HT1080 (cell line): ENCODE measurements at places on chromosomes 12 and 14.

GRCh38 chr12:113191227-113191626 lies 5.7 kb downstream of the RITA1 start:
- no peak for DNase-seq

DNA sequence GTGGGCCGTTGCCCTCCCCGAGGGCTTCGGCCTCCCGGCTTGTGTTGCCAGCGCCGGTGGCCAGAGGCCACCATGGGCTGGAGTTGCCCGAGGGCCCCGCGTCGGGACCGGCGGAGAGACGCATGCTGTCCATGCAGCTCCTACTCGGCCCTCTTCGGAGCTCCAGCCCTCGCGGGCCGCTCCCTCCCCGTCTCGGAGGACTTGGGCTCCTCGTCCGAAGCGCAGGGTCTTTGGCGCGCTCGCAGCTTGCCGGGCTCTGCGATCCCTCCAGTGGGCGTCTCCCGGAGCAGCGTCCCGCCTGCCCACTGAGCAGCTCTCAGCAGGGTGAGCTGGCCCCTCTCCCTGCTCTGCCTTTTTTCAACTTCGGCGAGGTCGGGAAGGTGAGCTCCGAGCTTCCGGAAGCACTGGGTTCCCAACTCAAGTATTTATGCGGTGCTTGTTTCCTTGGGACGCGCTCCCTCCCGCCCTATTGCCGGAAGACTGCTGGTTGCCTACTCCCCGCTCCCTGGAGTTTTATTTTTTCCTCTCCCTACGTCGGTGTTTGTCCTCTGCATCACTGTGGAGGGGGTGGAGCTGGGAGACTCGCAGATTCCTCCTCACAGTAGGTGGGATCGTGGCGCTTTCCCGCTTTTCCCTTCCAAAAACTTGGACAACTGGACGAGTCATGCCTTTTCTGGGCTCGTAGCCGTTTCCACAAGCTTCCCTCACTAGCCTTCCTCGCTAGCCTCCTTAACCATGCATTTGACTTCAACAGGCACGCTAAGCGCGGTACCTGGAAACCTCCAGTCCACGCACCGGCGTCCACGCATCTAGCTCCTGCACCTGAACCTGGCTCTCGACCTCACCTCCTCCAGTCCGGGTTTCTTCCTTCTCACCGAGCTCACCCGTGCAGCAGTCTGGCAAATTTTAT lies at the start of gene AVPR1A:
TSS of gene AVPR1A (minus strand) at position 489 of the 910 bp plus-strand sequence. CDS start at position 124, 365 bp downstream.
- no peak for DNase-seq

- DNase-seq: peak; percentile 71
Measured at GRCh38 chr12:108305520-108305919, 33.6 kb downstream of the CMKLR1 start.

DNA sequence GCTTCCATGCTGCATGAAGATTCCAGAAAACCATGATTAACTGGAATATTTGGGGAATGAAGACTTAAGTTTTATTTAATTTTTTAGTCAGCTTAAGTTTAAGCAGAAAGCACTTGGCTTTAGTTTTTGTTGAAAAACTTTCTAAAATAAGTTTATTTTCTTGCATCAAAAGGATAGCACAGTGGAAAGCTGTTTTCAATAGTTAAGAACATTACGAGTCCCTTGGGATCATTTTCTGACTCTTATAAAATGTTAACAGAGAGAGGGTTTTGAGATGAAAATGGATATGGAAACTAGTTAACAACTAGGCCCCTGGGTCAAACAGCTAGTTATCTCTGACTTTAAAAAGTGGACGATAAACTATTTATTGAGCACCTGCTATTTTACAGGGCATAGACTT lies 181.9 kb upstream of the SLC38A2 start:
- DNase-seq: no peak

DNA sequence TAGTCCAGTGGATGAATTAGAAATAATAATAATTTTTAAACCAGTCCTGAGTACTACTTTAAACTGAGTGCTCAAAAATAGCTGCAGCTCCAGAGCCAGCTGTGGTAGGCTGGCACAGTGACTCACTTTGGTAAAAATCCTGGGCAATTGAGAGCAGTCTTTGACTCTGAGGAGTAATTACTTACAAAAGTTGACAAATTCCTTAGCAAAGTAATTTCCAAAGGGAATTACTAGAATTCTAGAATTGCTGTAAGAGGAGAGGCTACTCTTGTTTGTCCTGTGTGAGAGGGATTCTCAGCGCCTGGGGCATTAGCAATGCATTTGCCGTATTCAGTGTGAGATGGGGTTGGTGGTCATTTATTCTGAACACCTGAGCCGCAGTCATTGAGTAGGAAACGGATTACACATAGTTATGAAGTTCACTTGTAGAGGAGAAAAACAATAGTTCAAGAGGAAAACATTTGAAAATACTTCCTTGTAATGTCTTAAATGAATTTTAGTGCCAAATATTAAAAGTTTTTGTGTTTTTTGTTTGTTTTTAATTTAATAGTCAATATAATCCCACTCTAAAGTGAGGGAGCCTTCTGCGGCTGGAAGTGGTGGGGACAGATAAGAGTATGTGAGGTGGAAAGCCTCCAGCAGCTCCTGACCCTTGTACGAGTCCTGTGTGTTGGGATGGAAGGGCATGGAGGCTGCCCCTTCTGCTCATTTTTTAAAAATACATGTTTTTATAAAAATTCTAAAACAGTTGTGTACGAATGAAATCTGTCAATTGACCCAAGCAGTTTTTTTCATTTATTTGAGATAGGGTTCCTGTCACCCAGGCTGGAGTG lies 41.9 kb downstream of the EID3 start:
- DNase-seq: no peak

DNA sequence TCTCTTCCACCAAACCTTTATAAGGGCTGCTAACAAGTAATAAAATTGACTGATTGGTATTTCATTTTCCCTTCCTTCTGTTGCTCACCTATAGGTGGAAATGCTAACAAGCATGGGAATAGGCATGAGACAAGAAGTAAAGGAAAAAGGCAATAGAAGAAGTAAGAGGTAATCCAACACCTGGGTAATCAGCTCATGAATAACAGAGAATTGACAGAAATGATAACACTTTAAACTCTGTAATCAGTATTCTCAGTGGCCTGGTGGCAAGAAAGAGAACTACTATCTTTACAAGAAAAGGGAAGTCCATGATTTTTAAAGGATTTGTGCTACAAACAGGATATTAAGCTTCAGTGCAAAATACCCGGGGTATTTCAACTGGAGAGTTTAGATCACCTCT lies 737.8 kb downstream of the RERGL start:
- DNase-seq: no peak

DNA sequence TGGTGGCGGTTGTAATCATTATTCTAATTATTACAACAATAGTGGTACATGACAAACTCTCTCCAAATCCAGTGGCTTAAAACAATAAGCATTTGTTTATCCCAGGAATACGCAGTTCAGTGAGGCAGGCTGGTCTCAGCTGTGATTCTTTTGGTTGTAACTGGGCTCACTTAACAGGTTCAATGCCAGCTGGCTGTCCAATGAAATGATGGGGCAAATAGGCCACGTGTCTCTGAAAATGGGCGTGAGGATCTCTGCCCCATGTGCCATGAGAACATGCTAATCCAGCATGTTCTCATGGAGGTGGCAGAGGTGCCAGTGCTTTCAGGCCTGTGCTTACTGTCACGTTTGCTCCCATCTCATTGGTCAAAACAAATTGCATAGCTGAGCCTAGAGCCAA lies 73.1 kb upstream of the CLMN start:
- DNase-seq: no peak

GRCh38 chr14:46820291-46820690 lies 168.7 kb upstream of the RPL10L start:
- no peak for DNase-seq

DNA sequence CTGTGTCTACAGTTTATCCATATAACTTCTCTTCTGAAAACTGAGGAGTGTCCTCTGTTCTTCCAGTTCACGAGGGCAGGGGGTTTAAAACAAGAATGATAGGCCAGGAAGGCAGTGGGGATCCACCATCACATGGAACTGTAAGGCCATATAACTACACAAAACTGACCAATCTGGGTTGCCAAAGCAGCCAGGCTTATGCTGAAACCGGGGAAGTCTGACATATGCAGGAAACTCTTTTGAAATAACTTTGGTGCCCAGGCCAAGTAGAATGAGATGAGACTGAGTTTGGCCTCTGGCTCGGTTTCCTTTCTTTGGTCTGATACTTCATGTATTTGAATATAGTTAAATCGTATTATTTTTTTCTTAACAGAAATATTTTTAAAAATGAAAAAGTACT lies 18.0 kb upstream of the ATF1 start:
- DNase-seq: no peak

- no peak for DNase-seq
Measured at GRCh38 chr12:15218794-15219193, 2.4 kb downstream of the RERG start.

DNA sequence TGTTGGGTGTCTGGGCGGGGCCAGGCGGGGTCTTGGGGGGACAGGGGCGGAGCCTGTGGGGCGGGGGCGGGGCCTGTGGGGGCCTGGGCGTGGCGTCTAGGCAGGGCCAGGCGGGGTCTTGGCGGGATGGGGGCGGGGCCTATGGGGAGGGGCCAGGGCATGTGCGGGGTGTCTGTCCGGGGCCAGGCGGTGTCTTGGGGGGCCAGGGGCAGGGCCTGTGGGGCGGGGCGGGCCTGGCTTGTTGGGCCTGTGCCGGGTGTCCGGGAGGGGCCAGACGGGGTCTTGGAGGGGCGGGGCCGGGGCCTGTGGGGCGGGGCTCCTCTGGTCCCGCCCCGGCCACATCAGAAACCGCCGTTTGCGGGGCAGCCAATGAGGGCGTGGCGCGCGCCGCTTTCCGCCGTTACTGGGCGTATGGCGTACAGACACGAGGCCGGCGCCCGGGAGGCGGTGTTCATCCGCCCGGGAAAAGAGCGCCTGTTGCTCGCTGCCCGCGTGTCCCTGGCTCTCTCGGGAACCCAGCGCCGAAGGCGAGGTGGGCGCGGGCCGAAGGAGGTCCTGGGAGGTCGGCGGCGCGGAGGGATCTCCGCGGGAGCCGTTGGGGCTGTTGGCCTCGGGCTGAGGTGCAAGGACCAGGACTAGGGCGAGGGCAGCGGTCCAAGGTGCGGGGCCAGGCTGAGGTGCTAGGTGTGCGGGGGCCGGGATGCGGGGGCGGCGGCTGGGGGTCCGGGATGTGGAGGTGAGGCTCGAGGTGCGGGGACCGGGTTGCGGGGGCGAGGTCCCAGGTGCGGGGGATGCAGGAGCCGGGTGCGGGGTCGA lies at the start of gene PIWIL1:
TSS of gene PIWIL1 (plus strand) at position 400 of the 816 bp plus-strand sequence. CDS start 4,705 bp downstream, outside the sequence.
- DNase-seq: no peak

DNA sequence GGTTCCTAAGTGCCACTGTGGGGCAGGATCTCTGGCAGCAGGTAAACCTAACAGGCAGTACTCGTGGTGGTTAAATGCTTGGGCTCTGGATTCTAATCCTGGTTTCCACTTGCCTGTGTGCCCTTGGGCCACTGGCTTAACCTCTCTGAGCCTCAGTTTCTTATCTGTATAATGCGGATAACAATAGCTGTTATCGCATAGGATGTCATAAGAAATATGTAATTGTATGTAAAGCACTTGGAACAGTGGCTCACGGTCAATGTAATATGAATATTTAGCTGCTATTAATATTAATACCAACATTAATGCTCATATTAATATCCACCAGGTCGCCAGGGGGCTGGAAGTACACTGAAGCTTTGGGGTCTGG lies 16.8 kb downstream of the FOXN4 start:
- no peak for DNase-seq

GRCh38 chr12:55707219-55707671 lies 459 bp downstream of the ITGA7 start:
- DNase-seq: no peak

- DNase-seq: no peak
Measured at GRCh38 chr14:48963231-48963790, 622.9 kb downstream of the RPS29 start.

DNA sequence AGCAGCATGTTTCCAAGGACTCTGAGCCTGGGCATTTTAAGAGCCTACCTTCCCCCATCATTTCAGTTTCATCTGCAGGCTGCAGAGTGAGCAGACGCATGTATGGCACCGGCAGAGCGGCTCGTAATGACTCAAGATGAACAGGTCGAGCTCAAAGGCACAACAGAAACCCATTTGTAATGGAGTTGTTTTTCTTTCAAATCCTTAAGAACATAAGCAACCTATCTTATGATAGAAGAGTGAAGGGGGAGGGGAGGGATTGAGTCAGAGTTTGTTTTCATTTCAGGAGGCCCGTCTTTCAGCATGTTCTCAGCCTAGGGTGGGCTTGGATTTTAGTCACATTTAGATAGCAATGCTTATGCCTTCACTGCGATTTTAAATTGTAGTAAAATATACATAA lies 54.9 kb upstream of the CISTR start:
- peak; percentile 80 for DNase-seq

- DNase-seq: no peak
Measured at GRCh38 chr14:98444077-98444476, 827.9 kb downstream of the BCL11B start.

DNA sequence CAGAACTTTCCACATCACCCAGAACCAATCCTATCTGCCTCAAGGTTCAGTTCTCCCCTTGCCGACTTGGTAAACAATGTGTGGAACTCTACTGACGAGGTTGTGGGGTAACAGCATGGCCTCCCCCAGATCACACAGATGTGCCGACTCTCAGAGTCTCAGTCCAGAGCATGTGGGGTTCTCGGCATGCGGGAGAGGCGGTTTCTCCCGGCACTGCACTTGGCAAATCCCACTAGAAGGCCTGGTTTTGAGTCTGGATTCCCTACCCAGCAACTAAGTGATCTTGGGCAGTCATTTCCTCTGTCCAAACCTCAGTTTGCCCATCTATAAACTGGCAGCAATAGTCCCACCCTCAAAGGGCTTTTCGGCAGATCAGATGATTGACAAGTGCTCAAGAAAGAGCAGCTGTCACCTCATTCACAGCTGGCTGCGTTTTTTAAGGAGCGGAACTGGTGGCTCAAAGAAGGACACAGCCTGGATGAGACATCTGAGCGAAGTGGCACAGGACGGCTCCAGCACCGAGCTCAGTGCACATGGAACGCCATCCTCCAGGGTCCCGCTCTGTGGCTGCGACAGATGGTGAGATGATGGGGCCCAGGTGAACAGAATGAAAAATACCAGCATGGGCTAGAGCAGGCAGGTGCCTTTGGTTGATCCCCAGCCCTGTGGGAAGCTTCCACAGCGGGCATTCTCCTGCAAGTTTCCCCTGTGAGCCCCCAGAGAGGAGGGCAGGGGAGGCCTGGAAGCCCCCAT lies 7.3 kb downstream of the TESC start:
- no peak for DNase-seq
